ENCODE measurements at places on chromosomes 4 and X.

DNA sequence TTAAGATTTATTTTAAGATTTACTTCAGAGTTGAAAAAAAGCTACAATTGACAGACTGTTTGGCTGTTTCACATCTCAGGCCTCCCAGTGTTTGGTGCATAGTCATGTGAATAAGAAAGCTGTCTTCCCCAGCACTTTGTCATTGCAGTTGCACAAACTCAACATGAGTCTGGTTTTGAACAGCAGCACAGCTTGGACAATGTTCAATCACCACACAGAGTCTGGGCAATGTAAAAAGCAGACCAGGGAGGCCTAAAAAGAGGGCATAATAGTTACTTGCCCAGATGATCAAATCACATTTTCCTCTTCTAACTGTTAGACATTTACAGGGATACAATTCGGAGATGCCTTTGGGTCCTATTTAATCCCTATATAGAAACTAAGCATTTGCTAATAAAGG, 1055.0 kb downstream of the RPA4 start:
- DNase-seq = no peak

DNA sequence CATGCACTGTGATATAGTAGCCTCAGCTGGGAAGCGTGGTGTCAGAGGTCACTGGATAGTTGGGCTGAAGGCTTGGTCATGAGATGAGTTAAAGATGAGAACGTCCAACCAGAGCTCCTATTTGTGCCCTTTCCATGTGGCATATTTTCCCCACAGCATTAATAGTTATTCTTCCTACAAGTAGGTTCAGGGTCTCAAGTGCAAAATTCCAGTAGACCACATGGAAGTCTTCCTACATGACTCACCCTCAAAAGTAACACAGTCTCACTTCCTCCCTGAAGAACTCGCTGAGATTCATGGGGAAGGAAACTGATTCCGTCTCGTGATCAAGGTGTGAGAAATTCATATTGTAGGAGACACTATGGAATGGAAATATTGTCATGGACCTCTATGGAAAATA, 1212.5 kb upstream of the PRKX start:
- no peak for DNase-seq

DNA sequence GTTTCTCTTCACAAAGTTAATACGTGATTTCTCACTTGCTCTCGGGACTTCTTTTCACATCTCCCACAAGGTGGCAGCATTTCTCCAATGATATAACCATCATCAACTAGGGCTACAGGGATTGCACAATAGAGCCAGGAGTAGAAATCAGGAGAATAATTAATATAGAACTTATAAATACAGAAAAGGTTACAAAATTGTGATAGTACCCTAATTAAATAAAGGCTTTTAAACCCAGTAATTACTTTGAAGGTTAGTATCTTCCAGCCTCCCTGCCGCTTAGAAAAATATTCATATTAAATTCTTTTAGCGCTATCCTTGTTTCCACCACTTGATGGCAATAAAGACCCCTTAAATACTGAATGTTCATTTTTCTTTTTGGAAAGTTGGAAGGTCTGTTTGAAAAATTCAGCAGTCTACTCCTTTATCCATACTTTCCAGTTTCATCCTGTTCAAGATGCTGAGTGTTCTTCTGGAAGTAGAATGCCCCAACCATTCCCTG, 65.8 kb downstream of the RASGEF1B start:
- DNase-seq = no peak

DNA sequence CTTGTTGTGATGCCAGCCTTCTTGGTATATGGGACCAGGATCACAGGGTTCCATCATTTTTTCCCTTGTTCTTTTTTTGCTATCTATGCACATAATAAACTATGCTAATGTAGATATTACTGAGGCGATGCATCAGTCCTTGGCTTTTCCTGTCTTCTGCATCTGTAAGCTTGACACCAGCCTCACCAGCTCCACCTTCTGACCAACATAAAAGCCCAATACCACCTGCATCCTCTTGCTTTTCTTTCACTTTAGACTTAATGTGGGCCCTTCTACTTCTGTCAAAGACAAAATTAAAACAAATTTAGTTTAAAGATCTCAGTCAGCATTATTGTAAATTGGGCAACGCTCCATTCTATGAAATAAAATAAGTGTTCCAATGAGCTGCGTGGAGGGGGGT, 1718.8 kb upstream of the PCDH10 start:
- DNase-seq = no peak

- peak; percentile 51 for DNase-seq
Measured at GRCh38 chrX:71128915-71129765, 10.7 kb downstream of the MED12 start.

- no peak for DNase-seq
Measured at GRCh38 chrX:133646719-133647116, 231.4 kb upstream of the GPC4 start.

GRCh38 chrX:71227370-71228062, 4.5 kb downstream of the GJB1 start:
- no peak for DNase-seq

- no peak for DNase-seq
Measured at GRCh38 chr4:6732441-6733357, 16.7 kb downstream of the BLOC1S4 start.

- no peak for DNase-seq
Measured at GRCh38 chr4:84578540-84579402, 4.2 kb upstream of the CDS1 start.

DNA sequence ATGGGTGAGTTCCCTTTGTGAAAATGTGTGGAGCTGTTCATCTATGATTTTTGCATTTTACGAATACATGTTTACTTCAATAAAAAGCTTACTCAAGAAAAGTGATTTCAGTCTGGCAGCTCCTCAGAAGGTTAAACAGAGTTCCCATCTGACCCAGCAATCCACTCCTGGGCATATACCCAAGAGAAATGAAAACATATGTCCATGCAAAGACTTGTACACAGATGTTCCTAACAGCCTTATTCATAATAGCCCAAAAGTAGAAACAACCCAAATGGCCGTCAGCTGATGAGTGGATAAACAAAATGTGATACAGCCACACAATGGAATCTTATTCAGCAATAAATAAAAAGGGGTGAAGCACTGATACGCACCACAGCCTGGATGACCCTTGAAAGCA, 20.8 kb downstream of the CLCN4 start:
- DNase-seq = no peak

DNA sequence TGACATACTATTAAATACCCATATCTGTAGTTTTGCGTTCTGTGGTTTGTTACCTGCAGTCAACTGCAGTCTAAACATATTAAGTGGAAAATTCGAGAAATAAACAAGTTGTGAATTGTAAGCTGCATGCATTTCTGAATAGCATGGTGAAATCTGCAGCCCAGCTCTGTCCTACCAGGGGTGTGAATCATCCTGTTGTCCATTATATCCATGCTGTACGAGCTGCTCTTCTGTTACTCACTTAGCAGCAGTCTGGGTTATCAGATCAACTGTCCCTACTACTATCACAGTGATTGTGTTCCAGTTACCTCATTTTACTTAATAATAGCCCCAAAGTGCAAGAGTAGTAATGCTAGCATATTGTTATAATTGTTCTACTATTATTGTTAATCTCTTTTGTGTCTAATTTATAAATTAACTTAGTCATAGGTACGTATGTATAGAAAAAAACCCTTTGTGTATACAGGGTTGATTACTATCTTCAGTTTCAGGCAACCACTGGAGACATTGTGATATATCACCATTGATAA, 173.7 kb upstream of the FAT4 start:
- DNase-seq = no peak

GRCh38 chr4:88573995-88574394, 18.3 kb upstream of the HERC3 start:
- DNase-seq = no peak

GRCh38 chr4:107577743-107578142, 142.3 kb downstream of the PAPSS1 start:
- no peak for DNase-seq

DNA sequence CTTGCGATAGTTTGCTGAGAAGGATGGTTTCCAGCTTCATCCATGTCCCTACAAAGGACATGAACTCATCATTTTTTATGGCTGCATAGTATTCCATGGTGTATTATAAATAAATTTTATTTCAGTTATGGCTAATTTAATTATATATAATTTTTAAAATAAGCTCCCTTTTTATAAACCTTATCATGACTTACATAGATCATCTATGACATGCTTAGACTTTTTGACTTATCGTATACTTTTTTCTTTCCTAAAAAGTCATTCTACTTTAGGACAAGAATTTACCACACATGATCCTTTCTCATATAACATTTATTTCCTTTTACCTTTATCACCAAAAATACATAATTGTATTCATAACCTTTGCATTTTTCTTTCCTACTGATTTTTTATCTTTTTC, 376.5 kb downstream of the CCSER1 start:
- no peak for DNase-seq

GRCh38 chr4:48047421-48047844, 30.9 kb downstream of the NIPAL1 start:
- peak; percentile 8 for DNase-seq

- no peak for DNase-seq
Measured at GRCh38 chr4:13918110-13918509, 290.6 kb upstream of the BOD1L1 start.

DNA sequence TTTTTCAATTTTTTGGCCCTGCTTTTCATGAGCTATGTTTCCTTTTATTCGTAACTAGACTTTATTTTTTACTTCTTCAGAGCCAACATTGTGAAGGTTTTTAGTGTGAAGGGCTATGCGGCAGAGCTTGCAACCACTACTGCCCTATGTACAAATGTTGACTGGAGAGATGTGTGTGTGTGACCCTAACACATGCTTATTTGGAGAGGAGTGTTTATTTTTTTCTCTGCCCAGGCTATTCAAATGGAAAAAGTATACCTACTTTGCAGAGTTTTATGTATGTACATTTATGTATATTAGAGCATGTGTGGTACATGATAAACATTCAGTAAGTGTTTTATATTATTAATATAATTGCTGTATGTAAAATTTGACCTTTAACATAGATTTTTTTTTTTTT, 86.5 kb downstream of the WWC2 start:
- DNase-seq = no peak

GRCh38 chrX:40132751-40133150, 35.0 kb upstream of the BCOR start:
- no peak for DNase-seq

DNA sequence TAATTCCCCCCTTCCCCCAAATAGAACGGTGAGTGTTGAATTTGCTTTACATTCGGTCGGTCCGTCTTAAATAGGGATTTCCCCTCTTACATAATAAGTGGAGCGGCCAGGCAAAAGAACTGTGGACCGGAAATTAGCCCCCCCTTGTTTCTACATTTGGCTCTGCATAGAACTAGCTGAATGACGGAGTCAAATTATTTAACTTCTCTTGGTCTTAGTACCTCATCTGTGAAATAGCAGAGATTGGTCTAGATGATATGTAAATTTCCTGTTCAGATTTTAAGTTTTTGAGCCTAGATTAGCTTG, 1.3 kb downstream of the SPATA18 start:
- DNase-seq = no peak

DNA sequence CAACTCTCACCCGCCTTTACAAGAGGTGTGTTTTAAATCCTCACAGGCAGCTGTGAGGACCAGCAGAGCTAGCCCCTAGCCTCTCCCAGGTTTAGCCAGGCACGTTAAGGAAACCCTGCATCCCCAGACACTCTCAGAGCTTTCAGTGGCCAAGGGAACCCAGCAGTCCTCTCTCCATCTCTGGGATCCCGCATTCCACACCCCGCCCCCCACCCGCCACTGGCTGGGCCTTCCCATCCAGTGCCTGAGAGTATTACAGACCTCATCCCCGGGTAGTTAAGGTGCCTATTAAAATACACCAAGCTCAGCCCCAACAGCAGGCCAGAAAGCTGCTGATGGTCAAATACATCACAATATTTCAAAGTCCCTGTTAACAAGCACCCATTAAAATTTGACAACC, 256.2 kb downstream of the BCOR start:
- DNase-seq = no peak

DNA sequence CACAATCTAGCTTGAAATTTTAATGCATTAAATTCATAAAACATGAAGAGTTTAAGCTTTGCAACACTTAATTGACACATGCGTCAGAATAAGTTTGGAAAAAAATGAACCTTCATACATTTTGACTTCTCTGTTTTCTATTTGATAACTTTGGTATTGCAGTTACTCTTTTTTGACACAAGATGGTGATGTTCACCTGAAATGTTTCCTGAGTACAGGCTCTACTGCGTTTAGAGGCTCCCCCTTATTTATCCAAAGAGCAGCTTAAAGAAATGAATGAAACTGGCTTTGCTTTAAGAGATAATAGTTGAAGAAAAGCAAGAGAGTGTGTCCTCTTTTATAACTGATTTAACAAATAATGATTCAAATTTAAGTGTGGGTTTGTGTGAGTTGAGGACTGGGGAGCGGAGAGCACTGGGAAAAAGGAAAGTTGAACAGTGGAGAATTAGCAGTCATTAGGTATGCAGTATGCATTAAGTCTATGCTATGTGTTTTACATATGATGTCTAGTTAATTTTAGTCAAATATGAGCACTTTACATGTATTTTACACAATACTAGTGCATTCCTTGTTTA, 180.6 kb upstream of the NUDT6 start:
- DNase-seq = no peak

GRCh38 chr4:177726111-177726510, 283.9 kb upstream of the AGA start:
- no peak for DNase-seq
